Activated T-helper 2 cell treated with anti-CD3 and anti-CD28 coated beads, Interferon-gamma antibody, Interleukin-2, Interleukin-4, amounts not matched to agents 10 μg/mL and 5 μg/mL and 100 μg/mL, durations not matched to agents 14 hours and 24 hours and 36 hours (primary cell): ENCODE measurements at places on chromosomes 3 and 15. TPM values are rescaled to one million over a fixed set of nuclear protein-coding genes. Genes with fewer than 3 reads are reported as not detected.

GRCh38 chr3:182129740-182130139 is 418.0 kb downstream of the SOX2 start:
- H3K27ac ChIP-seq = no peak overlapping the region
- no peaks in the 10 kb centered on the region for H3K36me3 ChIP-seq
- no peak for DNase-seq
- no peak overlapping the region for H3K4me3 ChIP-seq
- no peaks in the 10 kb centered on the region for H3K4me1 ChIP-seq
- no peaks in the 10 kb centered on the region for H3K27me3 ChIP-seq

- no peaks in the 10 kb centered on the region for H3K36me3 ChIP-seq
- H3K27me3 ChIP-seq = peaks cover 16% of the 10 kb centered on the region
- H3K4me1 ChIP-seq = peaks cover 3% of the 10 kb centered on the region
- no peak overlapping the region for H3K4me3 ChIP-seq
- no peak for DNase-seq
Observed at GRCh38 chr3:108017587-108017986, 73.2 kb downstream of the CD47 start.

GRCh38 chr3:195873971-195874370 is 34.4 kb downstream of the TNK2 start:
- H3K4me1 ChIP-seq = no peaks in the 10 kb centered on the region
- no peak overlapping the region for H3K27ac ChIP-seq
- no peak overlapping the region for H3K4me3 ChIP-seq
- peaks cover 22% of the 10 kb centered on the region for H3K36me3 ChIP-seq
- no peak for DNase-seq

DNA sequence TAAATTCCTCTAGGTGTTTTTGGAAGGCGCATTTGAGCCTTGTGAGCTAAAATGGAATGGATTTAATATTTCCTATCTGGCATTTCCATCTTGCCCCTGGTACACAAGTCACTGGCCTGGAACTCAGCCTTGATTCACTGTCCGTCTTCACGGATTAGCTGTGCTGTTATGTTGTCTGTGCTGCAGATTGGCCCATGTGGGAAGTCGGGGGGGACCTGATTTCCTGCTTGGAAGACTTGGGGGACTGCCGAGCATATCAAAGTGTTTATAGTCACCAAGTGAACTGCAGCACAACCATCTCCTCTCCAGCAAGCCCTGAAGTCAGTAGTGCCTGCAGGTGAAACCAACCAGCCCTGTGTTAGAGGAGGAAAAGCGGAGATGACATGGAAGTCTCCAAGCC is 12.2 kb downstream of the GHRL start:
- no peak overlapping the region for H3K4me3 ChIP-seq
- DNase-seq = no peak
- H3K4me1 ChIP-seq = peaks cover 47% of the 10 kb centered on the region
- H3K27me3 ChIP-seq = no peaks in the 10 kb centered on the region
- H3K27ac ChIP-seq = no peak overlapping the region
- H3K36me3 ChIP-seq = peaks cover 82% of the 10 kb centered on the region

FGD5 gene
- 0.09 TPM in 1 of 2 replicates, not detected in the other for total RNA-seq

DNA sequence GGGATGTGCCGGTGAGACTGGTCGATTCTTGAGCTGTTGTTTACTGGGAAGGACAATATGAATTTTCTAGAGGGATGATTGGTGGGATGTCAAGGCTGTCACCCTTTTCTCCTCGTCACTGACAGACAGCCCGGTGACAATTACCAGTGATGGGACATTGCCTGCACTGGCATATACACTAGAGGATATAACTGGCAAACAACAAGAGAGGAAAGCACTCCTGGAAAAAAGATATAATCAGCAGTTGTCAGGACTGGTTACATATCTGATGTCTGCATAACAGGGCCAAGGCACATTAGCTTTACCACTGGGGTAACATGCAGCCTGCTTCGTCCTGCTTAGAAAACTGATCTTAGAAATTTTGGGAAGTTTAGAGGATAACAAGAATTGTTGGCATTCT is 131.1 kb downstream of the ROBO2 start:
- no peak overlapping the region for H3K4me3 ChIP-seq
- no peak overlapping the region for H3K27ac ChIP-seq
- H3K27me3 ChIP-seq = no peaks in the 10 kb centered on the region

GRCh38 chr15:40306908-40307307 is 827 bp downstream of the PLCB2 start:
- peak overlapping the region; percentile 97 for H3K27ac ChIP-seq
- H3K4me3 ChIP-seq = peak overlapping the region; percentile 90
- peaks cover 16% of the 10 kb centered on the region for H3K36me3 ChIP-seq
- H3K27me3 ChIP-seq = peaks cover 5% of the 10 kb centered on the region
- DNase-seq = no peak

KPNA1 gene
- total RNA-seq = 67.5 and 70.5 TPM in 2 replicates

DNA sequence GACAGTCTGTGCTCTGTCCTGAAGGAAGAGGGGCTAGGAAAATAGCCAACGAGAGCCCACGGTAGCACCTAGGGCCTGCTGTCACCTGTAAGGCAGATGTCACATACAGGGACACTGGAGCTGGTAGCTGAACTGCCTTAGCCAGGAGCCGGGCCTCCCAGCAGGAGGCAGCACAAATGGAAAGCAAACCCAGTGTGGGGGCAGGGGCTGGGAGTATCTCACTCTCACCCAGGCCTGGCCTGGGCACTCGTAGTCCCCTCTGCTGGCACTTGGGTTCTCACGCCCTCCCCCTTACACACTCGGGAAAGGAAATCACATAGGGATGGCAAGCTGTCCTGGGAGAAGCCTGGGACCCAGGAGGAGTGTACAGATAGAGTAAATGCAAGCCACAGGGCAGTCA is 173.1 kb upstream of the CHRNA7 start:
- H3K36me3 ChIP-seq = no peaks in the 10 kb centered on the region
- H3K27me3 ChIP-seq = peaks cover 4% of the 10 kb centered on the region
- no peak overlapping the region for H3K27ac ChIP-seq
- H3K4me1 ChIP-seq = no peaks in the 10 kb centered on the region

IL5RA gene
- total RNA-seq = 0.18 TPM in 1 of 2 replicates, not detected in the other

- no peaks in the 10 kb centered on the region for H3K27me3 ChIP-seq
- H3K36me3 ChIP-seq = no peaks in the 10 kb centered on the region
- no peak overlapping the region for H3K4me3 ChIP-seq
- no peak overlapping the region for H3K27ac ChIP-seq
Observed at GRCh38 chr3:29186131-29186599, 94.7 kb upstream of the RBMS3 start.

DNA sequence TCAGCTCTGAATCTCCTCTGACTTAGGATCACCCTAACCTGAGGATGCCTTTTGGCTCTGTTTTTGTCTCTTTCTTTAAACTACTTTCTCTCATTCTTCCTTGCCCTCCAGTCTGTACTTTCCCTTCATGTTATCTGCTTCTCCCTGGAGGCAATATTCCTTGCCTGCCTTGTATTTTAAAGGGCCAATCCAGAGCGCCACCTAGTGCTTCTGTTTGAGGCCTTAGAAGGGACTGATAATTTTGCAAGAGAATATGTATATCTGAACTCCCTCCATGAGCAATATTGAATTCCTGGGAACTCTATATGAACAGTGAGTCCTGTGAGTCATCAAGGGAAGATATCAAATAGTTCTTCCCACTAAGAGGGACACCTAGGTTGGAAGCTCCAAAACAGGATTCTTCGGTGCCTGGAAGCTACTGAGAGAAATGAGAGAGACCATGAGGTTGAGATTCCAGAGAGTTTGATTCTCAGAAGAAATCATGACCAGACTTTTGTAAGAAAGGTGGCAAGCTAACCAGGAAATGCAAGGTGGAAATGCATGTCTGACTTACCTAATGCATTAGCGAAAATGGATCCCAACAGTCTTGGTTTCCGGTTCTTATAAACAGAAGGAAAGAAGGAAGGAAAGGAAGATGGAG is 203.8 kb upstream of the CD96 start:
- peaks cover 20% of the 10 kb centered on the region for H3K27me3 ChIP-seq
- peaks cover 23% of the 10 kb centered on the region for H3K4me1 ChIP-seq
- no peaks in the 10 kb centered on the region for H3K36me3 ChIP-seq
- no peak overlapping the region for H3K27ac ChIP-seq

DNA sequence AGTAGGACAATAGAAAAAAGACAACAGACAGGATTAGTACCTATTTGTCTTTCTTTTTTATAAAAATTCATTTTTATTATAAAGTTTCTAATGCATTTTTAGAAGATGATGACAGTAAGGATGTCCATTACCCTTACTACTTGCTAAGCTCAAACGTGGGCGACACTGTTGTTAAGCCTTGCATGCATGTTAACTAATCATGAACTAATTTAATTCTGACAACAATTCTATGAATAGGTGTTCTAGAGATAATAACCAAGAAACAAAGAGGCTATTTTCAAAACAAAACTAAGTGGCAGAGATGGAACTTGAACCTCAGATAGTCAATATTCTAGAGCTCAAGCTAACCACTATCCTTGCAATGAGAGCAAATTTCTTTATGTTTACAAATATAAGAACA is 247.9 kb downstream of the GBE1 start:
- H3K27me3 ChIP-seq = no peaks in the 10 kb centered on the region
- no peak overlapping the region for H3K4me3 ChIP-seq
- DNase-seq = no peak
- H3K4me1 ChIP-seq = no peaks in the 10 kb centered on the region
- H3K27ac ChIP-seq = no peak overlapping the region

DNA sequence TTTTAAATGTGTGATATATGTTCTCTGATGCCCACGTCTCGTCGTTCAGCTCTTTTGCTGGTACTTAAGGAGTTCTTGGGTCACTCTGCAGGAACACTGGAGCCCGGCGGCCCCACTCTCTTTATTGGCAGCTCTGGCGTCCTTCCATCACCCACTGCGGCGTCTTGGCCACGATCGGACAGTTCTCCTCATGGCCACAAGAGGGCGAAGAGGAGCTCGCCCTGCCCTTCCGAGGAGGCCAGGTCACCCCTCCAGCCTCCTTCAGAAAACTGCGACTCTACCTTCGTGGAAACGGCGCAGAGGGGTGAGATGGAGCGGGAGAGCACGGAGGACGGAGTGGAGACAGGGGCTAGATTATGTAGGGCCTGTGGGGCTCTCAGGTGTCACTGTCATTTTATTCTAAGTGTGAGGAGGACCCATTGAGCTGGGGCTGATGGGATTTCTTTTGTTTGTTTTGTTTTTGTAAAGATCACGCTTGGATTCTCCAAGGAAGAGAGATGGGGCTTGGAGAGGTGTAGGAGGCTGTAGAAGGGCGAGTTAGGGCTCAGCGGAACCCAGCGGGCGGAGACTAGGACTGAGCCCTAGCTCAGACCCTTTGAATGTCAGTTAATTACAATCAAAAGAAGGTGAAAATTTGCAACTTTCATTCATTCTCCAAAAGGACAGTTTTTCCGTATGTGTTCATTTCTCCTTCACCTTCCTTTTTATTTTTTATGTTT is 28.0 kb upstream of the GABRA5 start:
- H3K36me3 ChIP-seq = no peaks in the 10 kb centered on the region
- no peak overlapping the region for H3K4me3 ChIP-seq
- H3K27me3 ChIP-seq = no peaks in the 10 kb centered on the region
- DNase-seq = no peak

DNA sequence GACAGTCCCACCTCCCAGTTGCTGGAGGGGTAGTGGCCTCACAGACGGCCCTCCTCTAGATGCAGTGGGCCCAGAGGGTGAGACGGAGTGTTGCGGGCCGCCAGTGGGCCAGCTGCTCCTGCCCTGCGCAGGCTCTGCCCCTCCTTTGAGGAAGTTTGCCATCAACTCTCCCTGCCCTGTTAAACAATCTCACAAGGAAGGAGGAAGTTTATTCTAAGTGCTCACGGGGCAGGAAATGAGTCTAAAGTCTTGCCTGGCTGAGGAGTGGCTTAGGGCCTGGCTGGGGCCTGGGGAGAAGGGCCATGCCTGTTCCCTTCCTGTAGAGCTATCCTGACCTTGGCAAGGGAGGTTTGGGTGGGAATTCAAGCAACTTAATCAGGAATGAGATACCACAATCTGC is at the start of gene FAM3D:
Gene FAM3D, minus strand, starts transcription at position 92 of the 400 bp plus-strand sequence. CDS start 11,211 bp downstream, outside the sequence.
- no peak within 1 kb of the TSS for H3K27ac ChIP-seq
- H3K4me1 ChIP-seq = no peaks in the 10 kb centered on the region
- no peak within 1 kb of the TSS for H3K4me3 ChIP-seq
- H3K36me3 ChIP-seq = no peaks in the 10 kb centered on the region

- no peak for DNase-seq
- no peaks in the 10 kb centered on the region for H3K36me3 ChIP-seq
- H3K27me3 ChIP-seq = peaks cover 34% of the 10 kb centered on the region
- H3K27ac ChIP-seq = no peak overlapping the region
- H3K4me3 ChIP-seq = no peak overlapping the region
Observed at GRCh38 chr3:142904639-142905436, 16.0 kb upstream of the PCOLCE2 start.

DNA sequence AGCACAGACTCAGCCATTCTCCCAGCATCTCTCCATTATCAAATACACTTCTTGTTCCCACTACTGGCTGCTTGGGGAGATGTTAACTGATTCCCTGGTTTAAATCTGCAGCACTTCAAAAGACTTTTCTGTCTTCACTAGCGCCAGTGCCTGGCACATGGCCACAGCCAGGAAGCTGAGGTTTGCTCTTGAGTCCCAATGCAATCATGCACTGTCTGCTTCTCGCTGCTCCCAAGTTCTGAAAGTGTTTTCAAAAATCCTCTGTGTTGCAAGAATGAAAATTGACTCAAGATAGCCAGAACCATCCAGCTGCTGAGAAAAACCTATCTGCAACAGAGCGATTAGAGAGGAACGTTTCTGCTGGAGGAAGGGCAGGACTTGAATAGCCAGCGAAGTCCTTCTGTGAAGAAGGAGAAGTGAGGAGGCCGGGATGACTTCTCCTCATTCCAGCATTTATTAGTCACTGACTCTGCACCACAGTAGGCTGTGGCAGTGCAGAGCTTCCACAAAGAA is 358.4 kb upstream of the NR2F2 start:
- no peak overlapping the region for H3K27ac ChIP-seq
- no peak overlapping the region for H3K4me3 ChIP-seq
- DNase-seq = no peak
- no peaks in the 10 kb centered on the region for H3K36me3 ChIP-seq
- H3K27me3 ChIP-seq = no peaks in the 10 kb centered on the region

- DNase-seq = no peak
- peaks cover 2% of the 10 kb centered on the region for H3K27me3 ChIP-seq
- no peak overlapping the region for H3K4me3 ChIP-seq
- H3K4me1 ChIP-seq = no peaks in the 10 kb centered on the region
- H3K36me3 ChIP-seq = no peaks in the 10 kb centered on the region
Observed at GRCh38 chr3:48226939-48227338, 3.6 kb downstream of the CAMP start.

DNA sequence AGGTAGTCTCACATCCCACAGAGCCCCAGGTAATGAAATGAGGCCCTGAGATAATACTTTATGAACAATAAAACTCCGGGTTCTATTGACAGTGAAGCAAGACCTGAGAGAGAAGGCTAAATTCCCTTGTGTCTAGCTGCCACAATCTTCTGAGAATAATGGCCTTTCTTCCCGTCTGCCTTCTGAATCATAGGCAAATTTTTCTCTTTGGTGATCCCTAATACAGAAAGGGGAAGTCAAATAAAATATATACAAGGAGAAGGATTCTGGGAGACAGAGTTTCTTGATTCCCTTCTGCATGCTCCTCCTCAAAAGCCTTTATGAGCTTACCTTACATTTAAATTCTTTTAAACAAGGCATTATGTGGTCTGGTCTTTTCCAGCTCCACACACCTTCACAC is 29.9 kb upstream of the CCR2 start:
- no peak overlapping the region for H3K27ac ChIP-seq
- no peak for DNase-seq
- H3K4me3 ChIP-seq = no peak overlapping the region
- peaks cover 32% of the 10 kb centered on the region for H3K27me3 ChIP-seq
- H3K4me1 ChIP-seq = no peaks in the 10 kb centered on the region
